Stimulated activated CD4-positive, alpha-beta T cell treated with anti-CD3 and anti-CD28 coated beads, Interleukin-12 subunit alpha, Interleukin-12 subunit beta, amount 100 ng/mL, for 24 hours (primary cell): ENCODE measurements at places on chromosomes 1 and 21.

GRCh38 chr1:210250665-210250997 is 18.0 kb downstream of the SERTAD4 start:
- no peak for DNase-seq

GRCh38 chr1:156458181-156458503 is 42.4 kb downstream of the MEF2D start:
- no peak for DNase-seq

DNA sequence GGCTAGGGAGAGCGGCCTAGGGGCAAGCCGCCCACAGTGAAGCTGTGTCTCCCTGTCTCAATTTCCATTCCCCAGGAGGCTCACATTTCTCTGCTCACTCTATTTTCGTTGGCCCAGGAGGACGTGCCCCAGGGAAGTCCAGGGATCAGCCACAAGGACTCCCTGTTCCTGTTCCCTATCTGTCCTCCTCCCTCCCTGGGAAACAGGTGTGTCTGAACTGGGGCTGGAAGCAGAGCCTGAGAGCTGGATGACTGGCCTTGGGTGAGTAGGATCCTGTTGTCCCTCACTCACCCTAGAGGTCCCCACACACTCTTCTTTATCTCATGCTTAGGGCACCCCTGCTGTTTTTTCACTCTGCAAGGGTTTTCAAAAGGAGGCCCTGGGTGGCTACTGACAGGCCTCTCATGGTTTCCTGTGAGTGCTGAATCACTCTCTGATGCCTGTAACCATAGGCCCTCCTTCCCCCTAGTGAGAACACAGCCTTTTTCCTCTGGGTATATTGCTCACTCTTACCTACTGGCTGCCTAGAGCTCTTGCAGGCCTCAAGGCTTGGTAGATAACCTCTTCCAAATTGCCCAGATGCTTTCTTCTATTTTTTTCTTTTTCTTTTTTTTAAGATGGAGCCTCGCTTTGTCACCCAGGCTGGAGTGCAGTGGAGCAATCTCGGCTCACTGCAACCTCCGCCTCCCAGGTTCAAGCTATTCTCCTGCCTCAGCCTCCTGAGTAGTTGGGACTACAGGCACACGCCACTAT is 3.3 kb upstream of the UTP11 start:
- DNase-seq = no peak

DNA sequence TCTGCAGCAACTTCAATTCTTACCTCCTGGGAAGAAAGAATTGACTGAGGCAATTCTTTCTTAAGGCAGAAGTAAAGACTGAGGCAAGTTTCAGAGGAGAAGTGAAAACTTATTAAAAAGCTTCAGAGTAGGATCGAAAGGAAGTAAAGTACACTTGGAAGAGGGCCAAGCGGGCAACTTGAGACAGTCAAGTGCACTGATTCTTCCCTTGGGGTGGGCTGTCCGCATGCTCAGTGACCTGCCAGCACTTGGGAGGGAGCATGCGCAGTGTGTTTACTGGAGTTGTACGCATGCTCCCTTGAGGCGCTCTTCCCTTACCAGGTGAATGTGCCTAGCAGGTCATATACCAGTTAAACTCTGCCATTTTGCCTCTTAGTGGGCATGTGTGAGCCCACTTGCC is 55.3 kb upstream of the NBPF3 start:
- no peak for DNase-seq

GRCh38 chr1:199837321-199837720 is 190.2 kb upstream of the NR5A2 start:
- no peak for DNase-seq

- DNase-seq = no peak
Measured at GRCh38 chr1:93668121-93668520, 13.5 kb downstream of the BCAR3 start.

GRCh38 chr1:31812158-31812829 is 3.5 kb downstream of the SPOCD1 start:
- DNase-seq = no peak

DNA sequence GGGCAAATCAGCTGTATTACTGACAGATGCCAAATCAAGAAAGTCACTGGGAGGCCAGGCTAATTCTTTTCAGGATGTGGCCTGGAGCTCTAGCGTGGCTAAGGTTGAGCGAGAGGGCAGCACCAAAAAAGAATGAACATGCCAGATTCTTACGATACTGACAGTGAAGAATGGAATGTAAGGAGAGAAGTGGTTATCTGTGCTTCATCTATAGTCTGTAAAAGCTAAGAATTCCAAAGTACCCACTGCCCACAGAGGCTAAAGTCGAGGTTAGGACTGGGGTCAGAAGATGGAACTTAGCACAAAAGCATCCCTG is 32.7 kb downstream of the TFAP2E start:
- no peak for DNase-seq
